ENCODE measurements at places on chromosomes 4 and X.
A peak's percentile ranks its signal among the peaks of the same experiment; 100 is the strongest.

DNA sequence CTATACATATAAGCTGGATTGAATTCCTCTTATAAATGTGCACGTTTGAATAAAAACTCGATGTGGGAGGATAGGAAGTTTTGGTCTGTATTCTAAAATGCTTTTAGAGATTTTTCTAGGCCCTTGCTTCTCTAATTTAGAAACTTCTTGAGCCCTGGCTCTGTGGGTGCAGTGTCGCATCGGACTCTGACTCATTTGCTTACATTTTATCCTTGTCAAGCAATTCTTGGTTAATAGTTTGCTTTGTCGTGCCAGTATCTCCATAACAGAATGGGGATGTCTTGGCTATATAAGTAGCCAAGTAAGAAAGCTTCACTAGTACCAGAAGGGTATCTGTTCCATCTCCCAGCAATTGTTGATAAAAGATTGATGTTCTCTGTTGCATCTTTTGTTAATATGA, 10.7 kb downstream of the SGMS2 start:
- DNase-seq, result no peak

DNA sequence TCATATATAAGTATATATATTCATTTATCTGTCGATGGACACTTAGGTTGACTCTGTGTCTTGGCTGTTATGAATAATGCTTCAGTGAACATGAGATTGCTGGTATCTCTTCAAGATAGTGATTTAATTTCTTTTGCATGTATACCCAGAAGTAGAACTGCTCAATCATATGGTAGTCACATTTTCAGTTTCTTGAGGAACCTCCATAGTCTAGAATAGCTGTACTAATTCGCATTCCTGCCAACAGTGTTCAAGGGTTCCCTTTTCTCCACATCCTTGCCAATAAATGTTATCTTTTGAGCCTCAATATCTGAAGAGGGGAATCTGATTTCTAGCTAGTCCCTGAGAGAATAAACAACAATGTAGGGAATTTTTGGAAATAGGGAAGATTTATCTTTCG, 32.4 kb upstream of the CCNG2 start:
- DNase-seq, result no peak

DNA sequence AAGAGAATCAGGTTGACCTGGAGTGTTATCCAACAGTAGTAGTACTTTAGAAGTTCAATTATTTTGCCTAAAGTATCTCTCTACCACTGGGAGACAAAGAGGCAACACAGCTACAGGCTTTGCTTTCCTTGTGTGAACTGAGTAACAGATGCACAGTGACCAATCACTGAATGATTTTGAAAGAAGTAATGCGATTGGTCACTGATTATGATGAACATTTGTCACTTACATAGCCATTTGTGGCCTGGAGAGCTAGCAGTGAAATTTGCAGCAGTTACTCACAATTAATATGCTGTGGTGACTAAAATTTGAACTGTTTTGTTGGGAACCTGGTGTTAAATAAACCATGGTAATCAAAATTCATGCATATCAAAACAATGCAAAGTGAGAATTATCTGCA, 508.7 kb upstream of the DIPK2B start:
- DNase-seq, result no peak

DNA sequence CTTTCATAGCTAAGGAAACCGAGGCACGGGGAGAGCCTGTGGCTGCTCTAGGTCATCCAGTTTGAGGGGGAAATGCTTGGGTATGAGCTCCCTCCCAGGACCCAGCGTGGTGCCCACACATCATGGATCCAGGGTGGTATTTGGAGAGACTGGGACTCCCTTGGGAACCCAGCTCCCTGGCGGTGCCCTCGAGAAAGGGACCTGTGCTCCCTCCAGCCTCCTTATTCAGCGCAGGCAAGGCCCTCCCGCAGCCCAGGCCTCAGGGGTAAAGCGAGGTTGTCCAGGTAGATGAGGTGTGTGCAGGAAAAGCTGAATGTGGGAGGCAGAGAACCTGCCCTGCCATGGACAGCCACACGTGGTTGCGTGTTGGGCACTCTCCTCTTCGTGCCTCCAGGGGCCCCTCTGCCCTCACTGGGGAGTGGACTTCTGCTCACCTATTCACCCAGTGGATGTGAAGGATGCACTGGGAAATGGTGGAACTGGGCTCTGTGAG, 53.8 kb upstream of the GPR78 start:
- no peak for DNase-seq

GRCh38 chr4:20829617-20830357, 129.5 kb downstream of the PACRGL start:
- no peak for DNase-seq

- no peak for DNase-seq
Measured at GRCh38 chrX:110086916-110087484, 84.1 kb downstream of the TMEM164 start.

GRCh38 chr4:3880615-3881120, 114.5 kb downstream of the ADRA2C start:
- peak; percentile 71 for DNase-seq

DNA sequence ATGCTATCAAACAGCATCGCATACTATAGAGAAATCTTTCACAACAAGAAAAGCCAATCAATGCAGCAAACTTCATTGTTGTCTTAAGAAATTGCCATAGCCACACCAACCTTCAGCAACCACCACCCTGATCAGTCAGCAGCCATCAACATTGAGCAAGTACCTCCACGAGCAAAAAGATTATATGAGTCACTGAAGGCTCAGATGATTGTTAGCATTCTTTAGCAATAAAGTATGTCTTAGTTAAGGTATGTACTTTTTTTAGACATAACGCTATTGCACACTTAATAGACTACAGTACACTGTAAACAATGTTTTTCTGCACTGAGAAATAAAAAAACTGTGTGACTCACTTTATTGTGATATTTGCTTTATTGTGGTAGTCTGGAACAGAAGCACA, 37.8 kb upstream of the FUNDC1 start:
- no peak for DNase-seq

DNA sequence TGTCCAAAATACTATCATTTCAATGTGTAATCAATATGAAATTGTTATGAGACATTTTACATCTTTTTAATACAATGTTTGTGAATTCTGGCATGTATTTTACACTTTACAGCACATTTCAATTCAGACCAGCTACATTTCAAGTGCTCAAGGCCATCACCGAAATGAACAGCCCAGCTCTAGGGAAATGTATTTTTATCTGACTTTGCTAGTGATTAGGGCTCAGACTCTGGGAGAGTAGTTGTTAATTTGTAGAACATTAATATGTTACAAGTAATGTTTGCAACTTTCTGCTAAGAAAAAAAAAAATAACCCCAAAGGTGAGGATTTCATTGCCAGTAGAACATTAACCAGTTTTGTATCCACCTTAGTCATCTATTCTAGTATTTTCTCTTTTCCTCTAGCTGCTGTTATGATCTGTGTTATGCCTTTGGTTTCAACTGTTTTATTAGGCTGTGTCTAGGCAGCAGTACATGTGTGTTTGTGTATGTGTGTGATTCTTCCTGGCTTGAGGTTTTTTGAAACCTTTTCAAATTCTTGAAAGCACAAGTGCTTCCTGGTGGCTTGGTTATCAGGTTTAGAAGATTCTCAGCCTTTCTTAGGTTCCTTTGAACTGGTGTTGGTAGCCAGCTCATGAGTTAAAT, 125.9 kb downstream of the NSUN7 start:
- no peak for DNase-seq

Measured in transverse colon (tissue), 4 donors.